Activated CD8-positive, alpha-beta T cell treated with anti-CD3 and anti-CD28 coated beads, Interleukin-2, amount 10 ng/mL, durations not matched to agents 7 days and 5 days (primary cell): ENCODE measurements at places on chromosomes 2 and 18. TPM values are rescaled to one million over a fixed set of nuclear protein-coding genes. Genes with fewer than 3 reads are reported as not detected.
A peak's percentile ranks its signal among the peaks of the same experiment; 100 is the strongest.

Gene UGT1A1
- not detected for total RNA-seq

Gene LYG2
- not detected for total RNA-seq

Gene STARD6
- not detected for total RNA-seq

DNA sequence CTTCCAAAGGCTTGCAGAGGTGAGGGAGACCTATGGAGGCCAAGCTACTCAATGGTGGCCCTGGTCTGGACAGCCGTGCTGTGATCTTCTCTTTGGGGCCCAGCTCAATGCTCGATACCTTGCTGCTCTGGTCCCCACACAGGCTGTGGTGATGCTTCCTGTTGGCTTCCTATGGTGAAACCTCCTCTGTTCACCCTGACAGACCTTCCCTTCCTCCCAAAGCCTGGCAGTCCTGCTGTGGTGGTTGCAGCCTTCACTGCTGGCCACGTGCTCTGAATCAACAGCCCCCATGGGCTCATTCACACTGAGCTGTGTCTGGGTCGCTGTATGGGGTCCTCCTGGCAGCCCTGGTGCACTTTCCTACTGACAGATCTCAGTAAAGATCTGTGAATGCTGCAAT, 31.0 kb upstream of the GALR1 start:
- no peak overlapping the region for H3K27ac ChIP-seq
- peaks cover 9% of the 10 kb centered on the region for H3K4me1 ChIP-seq
- no peak for DNase-seq
- no peaks in the 10 kb centered on the region for H3K36me3 ChIP-seq

GRCh38 chr2:222563936-222564335, 92.0 kb downstream of the FARSB start:
- H3K36me3 ChIP-seq, result peaks cover 23% of the 10 kb centered on the region
- H3K4me3 ChIP-seq, result no peak overlapping the region
- no peaks in the 10 kb centered on the region for H3K27me3 ChIP-seq

GRCh38 chr2:127313406-127313805, 19.5 kb upstream of the ERCC3 start:
- peaks cover 39% of the 10 kb centered on the region for H3K36me3 ChIP-seq
- H3K27ac ChIP-seq, result no peak overlapping the region
- H3K4me1 ChIP-seq, result no peaks in the 10 kb centered on the region
- H3K4me3 ChIP-seq, result no peak overlapping the region
- no peak for DNase-seq

DNA sequence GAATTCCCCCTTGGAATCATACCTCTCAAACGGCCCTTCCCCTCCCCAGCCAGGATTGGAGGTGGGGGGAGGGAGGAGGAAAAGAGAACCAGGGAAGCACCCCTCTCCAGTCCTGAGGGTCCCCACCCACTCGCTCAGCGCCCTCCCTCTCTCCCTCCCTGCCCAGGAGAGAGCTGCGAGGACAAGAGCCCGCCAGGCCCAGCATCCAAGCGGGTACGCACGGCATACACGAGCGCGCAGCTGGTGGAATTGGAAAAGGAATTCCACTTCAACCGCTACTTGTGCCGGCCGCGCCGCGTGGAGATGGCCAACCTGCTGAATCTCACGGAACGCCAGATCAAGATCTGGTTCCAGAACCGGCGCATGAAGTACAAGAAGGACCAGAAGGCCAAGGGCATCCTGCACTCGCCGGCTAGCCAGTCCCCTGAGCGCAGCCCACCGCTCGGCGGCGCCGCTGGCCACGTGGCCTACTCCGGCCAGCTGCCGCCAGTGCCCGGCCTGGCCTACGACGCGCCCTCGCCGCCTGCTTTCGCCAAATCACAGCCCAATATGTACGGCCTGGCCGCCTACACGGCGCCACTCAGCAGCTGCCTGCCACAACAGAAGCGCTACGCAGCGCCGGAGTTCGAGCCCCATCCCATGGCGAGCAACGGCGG, 14.4 kb downstream of the HOXD3 start:
- H3K27ac ChIP-seq, result no peak overlapping the region
- H3K4me1 ChIP-seq, result peaks cover 6% of the 10 kb centered on the region
- no peaks in the 10 kb centered on the region for H3K36me3 ChIP-seq

- no peak overlapping the region for H3K27ac ChIP-seq
- H3K27me3 ChIP-seq, result no peaks in the 10 kb centered on the region
- no peaks in the 10 kb centered on the region for H3K36me3 ChIP-seq
- no peak for DNase-seq
Observed at GRCh38 chr2:219560893-219561178, 10.5 kb downstream of the OBSL1 start.

DNA sequence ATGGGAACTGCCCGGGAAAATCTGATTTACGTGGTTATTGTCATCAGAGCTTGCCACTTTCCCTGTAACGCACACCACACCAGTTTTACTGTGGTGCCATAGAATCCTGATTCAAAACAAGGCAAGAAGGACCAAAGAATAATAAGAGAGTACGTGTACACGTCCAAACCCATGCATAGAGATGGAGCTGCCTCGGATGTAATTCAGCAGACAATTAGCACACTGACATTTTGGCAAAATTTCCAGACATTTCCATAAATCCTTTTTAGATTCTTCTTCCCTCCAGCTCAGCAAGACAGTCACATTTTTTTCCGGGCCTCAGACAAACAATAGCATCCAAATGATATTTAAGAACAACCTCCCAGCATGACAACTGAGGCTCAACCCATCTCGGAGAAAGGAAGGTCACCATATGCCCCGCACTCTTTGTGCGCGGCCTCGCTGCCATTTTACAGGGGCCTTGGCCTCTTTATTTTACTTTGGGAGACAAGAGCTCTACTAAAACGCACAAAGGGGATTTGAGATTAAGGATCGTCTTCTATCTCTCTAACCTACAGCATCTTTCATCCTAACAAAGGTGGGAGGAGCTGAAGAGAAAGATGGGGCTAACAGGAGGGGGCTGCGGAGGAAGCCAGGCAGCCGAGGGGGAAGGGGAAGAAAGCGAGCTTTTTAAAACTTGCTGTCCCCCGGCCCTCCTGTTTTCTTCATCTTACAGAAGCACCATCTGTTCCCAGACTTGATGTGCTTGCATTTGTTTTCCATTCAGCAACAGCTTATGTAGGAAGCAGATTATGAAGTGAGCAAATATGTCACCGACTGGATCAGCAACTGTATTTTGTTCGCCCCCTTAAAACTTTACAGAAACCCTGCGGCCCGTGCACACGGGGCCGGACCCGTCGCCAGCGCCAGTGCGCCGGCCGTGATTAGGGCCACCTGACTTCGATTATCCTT, 61.0 kb downstream of the CDCA7 start:
- H3K27me3 ChIP-seq, result peaks cover 20% of the 10 kb centered on the region
- H3K4me1 ChIP-seq, result no peaks in the 10 kb centered on the region
- no peak overlapping the region for H3K27ac ChIP-seq
- H3K4me3 ChIP-seq, result no peak overlapping the region
- H3K36me3 ChIP-seq, result no peaks in the 10 kb centered on the region

DNA sequence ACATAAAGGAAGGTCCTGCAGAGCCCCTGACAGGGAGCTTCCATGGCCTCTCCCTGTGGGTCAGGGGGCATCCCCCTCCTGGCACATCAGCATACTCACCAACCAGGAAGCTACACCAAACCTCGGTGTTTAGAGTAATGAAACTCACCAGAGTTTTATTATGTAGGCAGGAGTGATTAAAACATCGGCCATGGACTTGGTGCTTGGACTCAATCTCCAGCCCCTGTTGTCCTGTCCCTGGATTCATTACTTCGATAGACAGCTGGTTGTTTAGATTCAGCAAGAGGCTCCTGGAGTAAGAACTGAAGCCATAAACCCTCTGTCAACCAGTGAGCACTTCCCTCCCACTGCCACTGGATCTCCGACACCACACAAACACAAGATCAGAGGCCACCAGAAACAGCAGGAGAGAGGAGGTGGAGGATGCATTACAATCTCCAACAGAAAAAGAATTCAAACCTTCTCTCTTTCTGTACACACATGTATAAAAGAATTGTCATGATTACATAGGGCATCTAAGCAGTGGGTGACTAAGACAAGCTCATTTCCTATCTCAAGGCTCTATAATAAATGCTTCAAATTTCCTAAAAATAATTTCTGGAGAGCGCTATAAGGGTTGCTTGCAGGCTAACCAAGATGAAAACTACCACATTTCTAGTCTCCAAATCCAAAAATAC, 27.2 kb downstream of the TBC1D8 start:
- H3K4me3 ChIP-seq, result no peak overlapping the region
- no peaks in the 10 kb centered on the region for H3K36me3 ChIP-seq
- peaks cover 8% of the 10 kb centered on the region for H3K4me1 ChIP-seq
- no peak for DNase-seq

DNA sequence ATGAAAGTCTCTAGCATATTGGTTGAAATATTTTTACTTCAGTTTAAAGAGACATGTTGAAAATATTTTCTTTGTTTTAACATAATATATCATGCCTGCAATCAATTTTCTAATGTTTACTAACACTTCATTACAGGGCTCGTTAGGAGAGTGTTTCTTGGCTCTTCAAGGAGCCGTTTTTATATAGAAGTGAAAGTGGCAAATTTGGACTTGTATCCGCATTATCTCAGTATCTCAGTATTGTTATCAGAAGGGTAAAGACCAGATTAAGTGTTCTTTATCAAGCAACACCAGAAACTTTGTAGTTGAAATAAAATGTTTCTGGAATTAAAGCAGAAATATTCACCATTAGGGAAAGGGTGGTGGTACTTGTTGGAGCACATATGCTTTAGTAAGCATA, 97.8 kb downstream of the BABAM2 start:
- peaks cover 34% of the 10 kb centered on the region for H3K4me1 ChIP-seq
- no peaks in the 10 kb centered on the region for H3K27me3 ChIP-seq
- DNase-seq, result no peak
- peaks cover 44% of the 10 kb centered on the region for H3K36me3 ChIP-seq

DNA sequence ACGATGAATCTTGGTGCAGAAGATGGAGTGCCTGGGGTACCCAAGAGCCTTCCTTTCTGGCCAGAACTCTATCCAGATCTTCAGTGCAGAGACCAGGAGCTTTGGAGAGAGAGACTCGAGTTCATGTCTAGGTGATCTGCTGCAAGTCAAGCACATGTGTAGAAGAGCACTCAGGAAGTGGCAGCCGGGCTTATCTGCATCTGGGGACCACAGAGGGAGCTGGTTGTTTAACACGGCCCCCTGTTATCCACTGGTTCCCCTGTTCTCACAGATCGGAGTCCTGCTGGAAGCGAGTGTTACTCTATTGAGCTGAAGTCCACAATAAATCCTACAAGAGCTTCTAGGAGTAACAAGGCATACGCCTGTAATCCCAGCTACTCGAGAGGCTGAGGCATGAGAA, 128.3 kb downstream of the ACOXL start:
- H3K36me3 ChIP-seq, result peaks cover 2% of the 10 kb centered on the region
- H3K27ac ChIP-seq, result peak overlapping the region; percentile 74
- peak; percentile 56 for DNase-seq
- H3K27me3 ChIP-seq, result no peaks in the 10 kb centered on the region
- peaks cover 64% of the 10 kb centered on the region for H3K4me1 ChIP-seq

- DNase-seq, result no peak
- H3K4me1 ChIP-seq, result no peaks in the 10 kb centered on the region
- H3K36me3 ChIP-seq, result no peaks in the 10 kb centered on the region
- no peak overlapping the region for H3K4me3 ChIP-seq
Observed at GRCh38 chr2:117703858-117704257, 110.6 kb upstream of the DDX18 start.

DNA sequence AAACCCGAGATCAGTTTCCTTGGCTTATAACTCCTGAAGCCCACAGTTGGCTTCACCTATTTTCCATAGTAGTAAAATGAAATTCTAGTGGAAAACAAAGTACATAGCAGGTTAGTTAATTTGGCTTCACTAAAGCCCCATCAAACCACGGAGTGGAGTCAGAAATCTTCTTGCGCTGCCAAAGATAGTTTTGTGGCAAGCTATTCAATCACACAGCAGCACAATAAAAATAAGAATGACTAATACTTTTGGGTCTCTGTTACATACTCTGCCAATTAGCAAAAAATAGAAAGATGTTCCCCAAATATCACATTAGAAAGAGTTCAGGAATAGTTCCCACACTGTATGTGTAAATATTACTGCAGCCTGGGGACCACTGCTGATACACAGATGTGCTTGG, 175.2 kb upstream of the NOL4 start:
- no peaks in the 10 kb centered on the region for H3K36me3 ChIP-seq
- no peak overlapping the region for H3K4me3 ChIP-seq
- no peak overlapping the region for H3K27ac ChIP-seq
- no peak for DNase-seq
- H3K27me3 ChIP-seq, result no peaks in the 10 kb centered on the region
- H3K4me1 ChIP-seq, result no peaks in the 10 kb centered on the region
